AG04449 (cell line): ENCODE measurements at places on chromosomes 2 and 18.

GRCh38 chr2:102834523-102835273, 72.9 kb downstream of the TMEM182 start:
- no peak for DNase-seq

GRCh38 chr2:15195813-15196212, 365.3 kb downstream of the NBAS start:
- DNase-seq, result no peak

DNA sequence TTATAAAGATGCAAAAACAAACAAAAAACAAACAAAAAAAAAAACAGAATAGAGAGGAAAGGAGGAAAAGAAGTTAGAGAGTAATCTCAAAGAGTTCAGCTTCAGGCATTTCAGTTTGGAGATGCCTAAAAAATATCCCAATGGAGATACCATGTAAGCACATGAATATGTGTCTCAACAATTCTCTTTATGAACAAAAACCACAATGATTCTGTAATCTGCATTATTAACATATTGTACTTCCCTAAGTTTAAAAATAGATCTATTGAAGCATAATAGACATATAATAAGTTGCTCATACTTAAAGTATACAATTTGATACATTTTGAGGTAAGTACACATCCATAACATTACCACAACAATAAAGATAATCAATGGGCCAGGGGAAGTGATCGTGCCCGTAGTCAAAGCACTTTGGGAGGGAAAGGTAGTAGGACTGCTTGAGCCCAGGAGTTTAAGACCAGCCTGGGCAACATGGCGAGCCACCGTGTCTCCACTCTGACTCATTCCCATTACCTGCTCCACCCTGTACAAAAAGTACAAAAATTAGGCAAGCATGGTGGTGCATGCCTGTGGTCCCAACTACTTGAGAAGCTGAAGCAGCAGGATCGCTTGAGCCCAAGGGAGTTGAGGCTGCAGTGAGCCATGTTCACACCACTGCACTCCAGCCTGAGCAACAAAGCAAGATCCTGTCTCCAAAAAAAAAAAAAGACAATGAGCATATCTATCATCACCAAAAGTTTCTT, 158.9 kb downstream of the ATAD2B start:
- no peak for DNase-seq

DNA sequence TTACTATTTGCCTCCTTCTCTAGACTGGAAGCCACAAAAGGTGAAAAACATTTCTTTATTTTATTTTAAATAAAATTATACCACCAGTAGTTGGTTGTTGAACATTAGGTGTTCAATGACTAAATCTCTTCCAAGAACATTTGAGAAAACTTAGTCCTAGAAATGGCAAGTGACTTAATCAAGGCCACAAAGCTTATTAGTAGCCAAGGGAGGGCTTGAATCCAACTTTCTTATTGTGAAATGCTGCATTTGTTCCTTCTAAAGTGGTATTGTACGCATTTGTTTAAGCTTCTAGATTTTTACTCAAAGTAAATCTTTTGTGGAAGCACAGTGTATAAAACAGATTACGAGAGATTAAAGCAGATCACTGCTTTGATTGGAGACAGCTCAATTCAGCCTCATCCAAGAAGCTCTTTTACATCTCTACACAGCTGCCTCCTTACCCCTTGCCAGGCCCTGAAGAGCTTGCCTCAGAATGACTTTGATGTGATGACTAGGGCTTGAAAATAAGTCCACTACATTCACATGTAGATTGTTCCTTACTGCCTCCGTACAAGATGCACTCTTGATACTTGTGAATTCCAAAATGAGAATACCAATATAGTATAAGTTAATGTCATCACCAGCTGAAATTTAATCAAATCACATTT, 244.8 kb downstream of the XIRP2 start:
- DNase-seq, result no peak

DNA sequence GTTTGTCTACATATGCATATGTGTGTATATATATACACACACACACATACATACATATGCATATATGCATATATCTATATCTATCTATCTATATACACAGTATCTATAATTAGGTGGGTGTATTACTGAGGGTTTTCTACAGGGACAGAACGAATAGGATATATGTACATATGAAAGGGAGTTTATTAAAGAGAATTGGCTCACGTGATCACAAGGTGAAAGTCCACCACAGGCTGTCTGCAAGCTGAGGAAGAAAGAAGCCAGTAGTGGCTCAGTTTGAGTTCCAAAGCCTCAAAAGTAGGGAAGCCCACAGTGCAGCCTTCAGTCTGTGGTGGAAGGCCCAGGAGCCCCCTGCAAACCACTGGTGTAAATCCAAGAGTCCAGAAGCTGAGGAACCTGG, 756.0 kb upstream of the ACVR2A start:
- no peak for DNase-seq

DNA sequence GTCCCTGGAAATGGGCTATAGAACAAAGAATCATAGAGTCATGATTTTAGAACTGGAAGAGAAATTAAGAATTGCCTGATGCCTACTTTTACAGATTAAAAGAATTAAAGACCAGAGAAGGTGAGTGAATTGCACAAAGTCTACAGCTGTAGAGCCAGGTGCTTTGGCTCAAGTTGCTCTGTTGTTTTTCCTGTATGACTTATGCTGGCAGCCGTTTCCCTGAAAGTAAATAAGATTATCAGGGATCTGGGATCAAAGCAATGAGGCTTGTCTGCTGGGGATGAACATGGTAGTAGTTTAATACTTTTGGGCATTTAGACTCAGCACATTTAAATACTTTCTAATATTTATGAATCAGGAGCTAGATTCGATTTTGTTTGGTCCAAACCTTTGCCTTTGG, 166.9 kb downstream of the PRPF40A start:
- DNase-seq, result no peak

DNA sequence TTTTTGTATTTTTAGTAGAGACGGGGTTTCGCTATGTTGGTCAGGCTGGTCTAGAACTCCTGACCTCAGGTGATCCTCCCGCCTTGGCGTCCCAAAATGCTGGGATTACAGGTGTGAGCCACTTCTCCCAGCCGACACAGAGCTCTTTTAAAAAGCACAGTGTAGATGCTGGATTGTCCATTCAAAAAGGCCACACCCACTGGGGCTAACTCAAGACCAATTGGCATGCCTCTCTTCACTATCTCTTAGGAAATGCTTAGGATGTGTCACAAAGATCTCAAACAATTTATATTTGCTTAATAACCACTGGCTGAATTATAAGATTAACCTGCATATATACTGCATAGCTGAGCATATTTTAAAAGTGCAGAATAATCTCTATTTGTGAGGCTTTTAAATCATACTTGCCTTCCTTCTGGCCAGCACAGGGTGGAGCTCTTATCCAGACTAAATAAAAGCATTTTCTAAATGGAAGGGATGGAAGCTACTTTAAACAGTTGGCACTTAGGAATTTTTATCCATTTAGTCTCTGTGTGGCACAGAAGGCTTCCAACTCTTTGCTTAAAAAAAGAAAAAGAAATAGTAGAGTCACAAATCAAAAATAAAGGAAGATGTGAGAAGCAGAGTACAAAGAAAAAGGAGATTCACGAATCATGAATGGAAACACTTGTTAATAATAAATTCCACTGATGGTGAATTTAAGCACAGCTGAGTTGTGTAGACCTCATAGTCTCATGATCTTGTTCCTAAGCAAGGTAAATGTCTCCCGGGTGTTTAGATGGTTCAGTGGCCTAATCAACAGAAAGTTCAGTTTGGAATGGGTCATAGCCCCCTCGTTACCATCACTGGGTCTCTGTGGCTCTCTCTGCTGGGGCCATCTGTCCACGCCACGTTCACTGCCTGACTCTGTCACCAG, 22.4 kb downstream of the CRYGD start:
- DNase-seq, result no peak

DNA sequence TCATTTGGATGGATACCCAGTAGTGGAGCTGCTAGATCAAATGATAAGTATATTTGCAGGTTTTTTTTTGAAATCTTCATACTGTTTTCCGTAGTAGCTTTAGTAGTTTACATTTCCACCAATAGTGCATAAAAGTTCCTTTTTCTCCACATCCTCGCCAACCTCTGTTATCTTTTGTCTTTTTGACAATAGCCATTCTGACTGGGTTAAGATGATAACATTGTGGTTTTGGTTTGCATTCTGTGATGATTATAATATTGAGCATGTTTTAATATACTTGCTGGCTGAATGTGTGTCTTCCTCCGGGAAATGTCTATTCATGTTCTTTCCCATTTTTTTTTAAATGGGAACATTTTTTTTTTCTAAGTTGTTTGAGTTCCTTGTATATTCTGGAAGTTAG, 260.0 kb downstream of the GULP1 start:
- DNase-seq, result no peak

DNA sequence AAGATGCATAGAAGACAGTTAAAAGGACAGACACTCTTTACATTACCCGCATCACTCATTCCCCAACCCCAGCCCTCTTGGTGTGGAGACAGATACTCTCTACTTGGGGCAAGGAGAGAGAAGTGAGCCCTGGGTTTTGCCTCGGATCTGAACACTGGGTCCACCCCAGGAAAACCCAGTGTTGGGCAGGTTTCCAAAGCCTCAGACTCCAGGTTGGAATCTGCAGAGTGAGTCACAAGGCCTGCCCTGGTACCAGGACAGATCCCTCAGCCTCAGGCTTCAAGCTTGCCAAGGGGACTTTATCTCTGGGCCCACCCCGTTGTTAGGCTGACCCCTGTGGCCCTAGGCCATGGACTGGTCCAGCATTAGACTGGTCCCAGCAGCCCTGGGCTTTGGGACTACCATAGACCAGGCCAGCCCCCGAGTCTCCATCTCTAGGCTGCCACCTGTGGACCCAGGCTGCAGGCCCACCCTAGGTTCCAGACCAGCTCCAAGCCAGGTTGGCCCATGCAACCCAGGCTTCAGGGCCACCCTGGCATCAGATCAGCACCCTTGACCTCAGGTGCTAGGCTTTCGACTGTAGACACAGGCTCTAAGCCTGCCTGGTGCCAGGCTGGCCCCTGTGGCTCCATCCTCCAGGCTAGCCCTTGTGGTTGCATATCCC, 112.8 kb downstream of the GULP1 start:
- DNase-seq, result no peak

DNA sequence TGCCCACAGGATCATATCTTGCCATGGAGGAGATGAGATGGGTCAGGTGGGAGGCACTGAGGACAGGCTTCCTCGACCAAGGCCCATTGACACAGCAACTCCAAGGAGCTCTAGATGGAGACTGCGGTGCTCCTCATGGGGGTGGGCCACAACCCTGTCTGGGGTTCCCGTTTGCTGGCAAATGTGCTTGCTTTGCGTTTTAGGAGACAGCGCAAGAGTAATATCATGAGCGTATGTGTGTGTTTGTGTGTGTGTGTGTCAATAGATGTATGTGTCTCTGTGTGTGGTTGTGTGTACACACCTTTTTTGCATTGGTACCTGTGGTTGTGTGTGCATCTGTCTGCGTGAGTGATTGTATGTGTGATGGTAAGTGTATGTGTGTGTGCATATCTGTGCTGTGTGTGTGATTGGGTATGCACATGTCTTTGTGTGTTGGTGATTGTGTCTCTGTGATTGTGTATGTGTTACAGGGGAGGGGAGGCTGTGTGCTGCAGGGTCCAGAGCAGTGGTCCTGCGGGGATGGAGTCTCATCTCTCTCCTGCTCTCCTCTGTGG, 4.4 kb downstream of the FBLN7 start:
- no peak for DNase-seq

- no peak for DNase-seq
These were observed 91.5 kb upstream of the MYT1L start for GRCh38 chr2:2422621-2423020.

GRCh38 chr2:17733599-17733998, 20.0 kb downstream of the SMC6 start:
- DNase-seq, result no peak

- DNase-seq, result no peak
These were observed 68.1 kb upstream of the BCL2L11 start for GRCh38 chr2:111052621-111053020.

GRCh38 chr2:27754831-27755230, 16.7 kb upstream of the MRPL33 start:
- DNase-seq, result no peak

- no peak for DNase-seq
These were observed 10.8 kb upstream of the NEU4 start for GRCh38 chr2:241798081-241798630.

- no peak for DNase-seq
These were observed 846.7 kb downstream of the BCL11A start for GRCh38 chr2:59706729-59707128.

GRCh38 chr2:71716697-71717624, 263.6 kb downstream of the DYSF start:
- peak; percentile 26 for DNase-seq

DNA sequence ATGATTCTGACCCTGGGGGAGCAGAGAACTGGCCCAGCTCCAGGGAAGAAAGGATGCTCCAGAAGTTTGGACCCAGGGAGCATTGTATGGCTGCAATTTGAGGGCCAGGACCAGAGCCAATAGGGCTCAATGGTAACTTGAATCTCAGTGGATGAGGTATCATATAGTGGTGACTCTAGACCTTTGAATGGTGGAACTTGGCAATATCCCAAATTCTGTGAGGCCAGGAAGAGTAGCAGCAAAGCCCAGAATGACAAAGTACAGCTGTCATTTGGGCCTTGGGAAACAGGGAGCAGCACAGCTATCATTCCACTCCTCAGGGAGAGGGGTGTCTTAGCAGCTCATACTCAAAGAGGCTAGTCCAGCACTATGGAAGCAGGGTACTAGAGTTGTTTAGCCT, 332.9 kb upstream of the RBMS1 start:
- DNase-seq, result no peak

DNA sequence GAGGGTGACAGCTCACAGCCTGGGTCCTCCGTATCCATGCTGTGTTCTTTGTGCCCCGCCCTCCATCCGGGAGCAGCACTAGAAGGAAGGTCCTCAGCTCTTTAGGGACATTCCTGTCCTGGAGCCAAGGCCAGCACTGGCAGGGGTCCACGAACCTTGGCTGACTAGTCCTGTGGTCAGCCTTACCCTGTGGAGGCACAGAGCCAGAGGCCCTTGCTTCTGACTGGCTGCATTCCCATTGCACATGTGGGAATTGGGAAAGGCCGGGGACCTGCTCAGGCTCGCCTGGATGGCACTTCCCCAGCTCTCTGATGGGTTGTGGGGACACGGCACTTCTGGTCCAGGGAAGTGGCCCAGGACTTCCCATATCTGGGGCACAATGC, 24.9 kb upstream of the RHOB start:
- peak; percentile 38 for DNase-seq

DNA sequence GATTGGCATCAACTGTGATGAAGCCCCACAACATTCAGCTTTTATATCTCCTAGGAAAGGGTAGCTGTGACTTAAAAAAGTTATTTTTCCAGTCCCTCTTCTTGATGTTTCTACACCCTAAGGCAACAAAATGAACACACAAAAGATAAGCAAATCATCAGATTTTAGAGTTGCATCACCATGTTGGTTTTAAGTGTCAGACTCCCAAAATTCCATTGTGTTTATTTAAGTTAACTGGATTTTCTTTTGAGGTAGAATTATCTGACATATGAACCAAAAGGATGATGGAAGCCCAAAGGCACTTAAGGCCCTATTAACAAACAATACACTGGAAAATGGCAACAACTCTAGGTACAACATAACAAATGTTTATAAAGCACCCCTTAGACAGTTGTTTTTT, 261.7 kb upstream of the SLC39A10 start:
- DNase-seq, result no peak
